Activated T-helper 9 cell treated with anti-CD3 and anti-CD28 coated beads, Interleukin-2, amount 50 U/mL, for 16 hours (primary cell): ENCODE measurements at places on chromosomes 2 and 18.

DNA sequence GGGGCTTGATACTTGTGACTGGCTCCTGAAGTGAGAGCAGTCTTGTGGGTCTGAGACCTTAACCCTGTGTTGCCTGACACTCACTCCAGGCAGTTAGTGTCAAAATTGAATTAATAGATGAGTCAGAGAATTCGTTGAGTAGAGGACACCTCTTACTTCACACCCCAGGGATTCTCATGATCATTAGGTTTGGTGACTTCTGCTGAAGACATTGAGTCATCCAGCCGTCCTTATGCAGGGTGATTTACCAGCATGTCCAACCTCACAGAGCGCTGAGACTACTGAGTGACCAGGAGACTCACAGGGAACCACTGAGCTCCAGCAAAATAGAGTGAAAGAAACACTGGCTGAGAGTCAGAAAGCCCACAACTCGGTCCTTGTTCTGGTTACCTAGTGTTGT is 36.0 kb upstream of the EVA1A start:
- DNase-seq = no peak

- DNase-seq = no peak
These were observed 608.1 kb upstream of the REG3G start for GRCh38 chr2:78417355-78417754.

- no peak for DNase-seq
These were observed 6.2 kb downstream of the PAIP2B start for GRCh38 chr2:71220743-71221142.

GRCh38 chr2:169330555-169331198 is 31.7 kb downstream of the LRP2 start:
- DNase-seq = no peak

DNA sequence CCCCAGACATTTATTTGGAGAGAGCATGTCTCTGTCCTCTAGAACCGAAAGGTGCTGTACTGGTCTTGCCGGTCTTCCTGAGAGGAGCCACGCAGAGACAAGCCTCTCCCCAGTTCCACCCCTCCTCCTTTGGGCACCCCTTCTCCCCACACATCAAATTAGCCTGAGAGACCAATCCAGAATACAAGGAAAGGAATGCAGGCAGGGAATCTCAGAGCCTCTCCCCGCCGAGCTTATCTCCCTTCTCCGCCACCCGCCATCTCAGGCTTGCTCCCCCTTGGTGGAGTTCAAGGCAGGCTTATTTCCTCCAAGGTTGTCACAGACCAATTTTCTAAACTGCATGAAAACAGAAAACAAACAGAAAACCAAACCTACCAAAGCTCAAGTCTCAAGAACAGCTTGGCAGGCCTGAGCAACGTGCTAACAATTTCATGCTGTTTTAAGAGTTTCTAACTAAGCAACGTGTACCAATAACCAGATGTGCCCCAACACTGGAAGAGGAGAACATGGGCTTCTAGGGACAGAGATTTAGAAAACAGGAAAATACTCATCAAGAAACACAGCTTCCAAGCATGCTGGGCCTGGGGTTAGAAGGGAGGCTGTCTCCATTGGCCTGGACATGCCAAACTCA is 124.5 kb upstream of the PKDCC start:
- no peak for DNase-seq

DNA sequence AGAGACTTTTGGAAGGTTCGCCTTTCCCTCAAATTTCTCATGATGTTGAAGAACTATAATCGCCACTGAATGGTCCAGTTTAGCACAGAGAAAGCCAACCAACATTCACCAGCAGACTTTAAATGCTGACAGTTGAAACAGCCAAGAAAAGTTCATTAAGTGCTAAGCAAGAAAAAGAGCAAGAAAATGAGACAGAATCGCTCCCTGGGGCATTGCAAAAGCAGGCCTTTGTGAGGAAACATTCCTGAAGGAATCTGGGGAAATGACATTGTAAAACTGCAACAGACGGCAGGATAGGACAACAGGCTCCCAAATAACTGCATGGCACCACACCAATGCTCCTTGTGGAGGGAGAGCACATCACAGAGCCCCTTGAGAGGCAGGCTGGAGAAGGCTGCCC is 269.3 kb upstream of the ID2 start:
- no peak for DNase-seq

DNA sequence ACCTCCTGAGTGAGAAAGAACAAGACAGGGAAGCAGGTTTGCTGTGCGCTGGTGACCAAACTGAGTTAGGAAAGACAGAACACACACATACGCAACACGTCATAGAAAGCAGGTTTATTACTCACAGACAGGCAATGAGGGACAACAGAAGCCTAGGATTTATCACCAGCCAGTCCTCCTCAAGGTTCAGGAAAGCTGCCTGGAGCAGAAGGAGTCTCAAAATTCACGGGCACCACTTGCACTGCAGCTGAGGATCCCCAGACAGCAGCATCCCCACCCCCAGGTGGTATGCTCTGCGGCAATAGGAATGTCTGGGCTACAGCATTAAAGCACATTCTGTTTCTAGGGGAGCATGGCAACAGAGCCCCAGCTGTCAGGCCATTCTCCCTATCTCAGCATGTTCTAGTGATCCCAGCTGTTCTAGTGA is 284.4 kb upstream of the RGPD4 start:
- no peak for DNase-seq

- DNase-seq = no peak
These were observed 1.1 kb upstream of the DPP4 start for GRCh38 chr2:162074928-162075688.

DNA sequence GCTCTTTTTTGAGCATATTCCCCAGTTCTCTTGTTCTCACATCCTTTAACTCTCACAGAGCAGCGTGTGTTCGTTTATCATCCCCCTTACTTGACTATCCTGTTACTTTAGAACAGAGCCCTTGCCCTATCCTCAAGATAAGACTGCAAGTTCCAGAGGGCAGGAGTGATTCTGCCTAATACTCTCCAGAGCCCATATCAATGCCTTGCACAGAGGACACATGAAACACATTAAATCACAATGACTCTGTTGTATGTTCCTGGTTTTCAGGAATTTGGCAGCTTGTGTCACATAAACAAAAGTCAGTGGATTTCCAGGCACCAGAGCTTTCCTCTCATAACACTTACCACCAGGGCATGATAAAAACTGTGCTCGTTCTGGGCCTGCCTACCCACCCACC is 156.7 kb downstream of the RNF144A start:
- DNase-seq = no peak

DNA sequence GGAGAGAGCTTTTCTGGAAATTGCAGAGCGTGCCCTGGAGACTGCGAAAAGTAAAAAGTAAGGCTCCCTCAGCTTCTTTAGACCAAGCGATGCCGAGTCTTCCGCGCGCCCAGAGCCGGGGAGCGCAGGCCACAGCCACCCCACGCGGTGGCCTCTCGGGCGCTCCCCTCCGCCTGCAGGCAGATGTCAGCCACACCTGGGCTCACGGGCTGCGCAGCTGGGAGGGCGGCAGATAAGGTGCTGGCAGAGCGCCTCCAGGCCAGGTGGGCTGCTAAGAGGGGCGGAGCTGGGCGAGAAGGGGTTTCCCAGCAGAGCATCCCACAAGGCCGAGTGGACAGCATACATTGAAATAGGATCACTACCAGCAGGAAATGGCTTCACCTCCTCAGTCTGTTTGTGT is 81.7 kb downstream of the ARHGEF4 start:
- DNase-seq = no peak

DNA sequence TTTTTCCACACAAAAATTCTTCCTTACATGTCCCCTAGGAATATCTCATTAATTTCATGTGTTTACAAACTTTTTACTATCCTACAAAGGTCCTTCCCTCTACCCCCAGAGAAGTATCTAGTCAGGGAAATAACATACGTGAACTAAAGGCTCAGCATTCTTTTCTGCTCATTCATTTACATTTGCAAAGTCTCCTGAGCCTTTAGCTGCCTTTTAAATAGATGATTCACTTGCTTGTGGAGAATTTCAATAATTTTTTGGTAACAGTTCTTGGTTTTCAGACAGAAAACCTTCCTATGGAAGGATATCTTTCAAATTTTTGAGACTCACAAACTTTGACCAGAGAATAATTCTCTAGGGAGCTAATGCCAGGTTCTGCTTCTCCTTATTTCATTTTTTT is 81.5 kb upstream of the RMDN2 start:
- no peak for DNase-seq

- no peak for DNase-seq
These were observed 98.3 kb downstream of the MEIS1 start for GRCh38 chr2:66532972-66533868.

DNA sequence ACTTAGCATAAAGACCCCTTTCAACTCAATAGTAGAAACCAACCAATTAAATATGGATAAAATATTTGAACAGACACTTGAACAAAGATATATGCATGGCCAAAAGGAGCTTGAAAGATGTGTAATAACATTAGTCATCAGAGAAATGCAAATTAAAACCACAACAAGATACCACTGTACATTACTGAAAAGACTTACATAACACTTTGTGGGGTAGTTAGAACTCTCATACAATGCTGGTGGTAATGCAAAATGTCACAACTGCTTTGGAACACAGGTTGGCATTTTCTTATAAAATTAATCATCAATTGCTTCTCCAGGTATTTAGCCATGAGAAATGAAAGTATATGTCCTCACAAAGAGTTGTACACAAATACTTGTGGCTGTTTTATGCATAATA is 60.7 kb downstream of the TTC27 start:
- no peak for DNase-seq

DNA sequence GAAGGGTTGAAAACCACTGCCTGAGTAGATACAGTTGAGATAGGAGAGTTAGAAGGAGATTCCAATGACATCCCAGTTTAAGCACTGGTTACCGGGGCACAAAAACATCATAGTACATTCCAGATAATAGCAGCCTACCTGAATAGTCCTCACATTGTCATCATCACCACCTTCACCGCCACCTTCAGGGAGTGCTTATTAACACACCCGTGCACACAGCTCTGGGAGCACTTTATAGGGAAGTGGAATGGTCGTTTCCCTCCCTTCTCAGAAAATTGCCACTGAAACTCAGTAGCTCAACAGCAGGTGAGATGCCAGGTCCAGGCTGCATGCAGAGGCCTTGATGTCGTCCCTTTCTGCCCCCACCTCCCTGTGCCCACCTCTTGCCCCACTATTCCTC is 8.2 kb downstream of the SERPINB7 start:
- no peak for DNase-seq

GRCh38 chr18:77210249-77210648 is 39.4 kb upstream of the GALR1 start:
- no peak for DNase-seq

DNA sequence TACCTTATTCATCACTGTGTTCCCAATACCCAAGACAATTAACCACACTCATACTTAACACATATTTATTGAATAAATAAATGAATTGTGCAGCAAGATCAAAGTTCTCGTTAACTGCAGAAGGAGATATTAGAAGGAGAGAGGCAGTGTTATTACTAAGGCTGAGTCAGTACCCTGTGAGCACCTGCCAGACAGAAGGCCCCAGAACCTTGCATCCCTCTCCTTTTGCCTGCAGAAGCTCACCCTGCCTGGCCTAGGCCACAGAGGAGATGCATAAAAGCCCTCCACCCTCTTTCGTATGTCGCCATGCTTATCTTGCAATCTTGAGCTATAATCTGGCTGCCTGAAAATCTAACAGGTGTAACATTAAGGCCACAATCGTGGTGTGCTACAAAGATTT is 20.5 kb upstream of the RNF149 start:
- no peak for DNase-seq

GRCh38 chr2:49621016-49621415 is 466.7 kb upstream of the FSHR start:
- no peak for DNase-seq

GRCh38 chr2:30706534-30707303 is 100.5 kb downstream of the CAPN13 start:
- DNase-seq = peak; percentile 58

GRCh38 chr2:223735659-223736244 is 101.6 kb downstream of the AP1S3 start:
- DNase-seq = no peak

DNA sequence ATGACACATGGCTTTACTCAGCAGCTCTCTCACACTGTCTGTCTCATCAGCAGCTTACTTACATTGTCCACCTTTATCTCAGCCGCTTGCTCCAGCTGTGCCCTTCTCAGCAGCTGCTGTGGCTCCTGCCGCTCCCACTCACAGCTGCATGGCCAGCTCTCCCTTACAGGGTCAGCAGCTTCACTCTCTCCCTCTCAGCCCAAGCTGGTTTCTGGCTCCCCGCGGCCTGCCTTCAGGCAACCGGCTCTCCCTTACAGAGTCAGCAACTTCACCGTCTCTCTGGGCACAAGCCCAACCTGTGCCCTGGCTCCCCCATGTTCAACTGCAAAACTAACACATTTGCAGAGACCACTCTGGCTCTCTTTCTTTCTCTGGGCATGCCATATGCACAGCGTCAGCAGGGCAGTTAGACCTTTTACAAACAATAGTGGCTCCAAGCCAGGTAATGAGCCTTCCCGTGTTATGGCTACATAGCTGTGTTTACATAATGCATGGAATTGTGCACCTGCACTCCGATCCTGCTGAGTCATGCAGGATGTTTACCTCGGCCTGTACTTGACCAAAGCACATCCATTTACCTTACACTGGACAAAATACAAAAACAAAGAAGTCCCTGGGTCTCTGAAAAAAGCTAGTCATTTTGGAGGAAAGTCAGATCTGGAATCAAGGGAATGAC is 167.3 kb downstream of the DOK6 start:
- no peak for DNase-seq

DNA sequence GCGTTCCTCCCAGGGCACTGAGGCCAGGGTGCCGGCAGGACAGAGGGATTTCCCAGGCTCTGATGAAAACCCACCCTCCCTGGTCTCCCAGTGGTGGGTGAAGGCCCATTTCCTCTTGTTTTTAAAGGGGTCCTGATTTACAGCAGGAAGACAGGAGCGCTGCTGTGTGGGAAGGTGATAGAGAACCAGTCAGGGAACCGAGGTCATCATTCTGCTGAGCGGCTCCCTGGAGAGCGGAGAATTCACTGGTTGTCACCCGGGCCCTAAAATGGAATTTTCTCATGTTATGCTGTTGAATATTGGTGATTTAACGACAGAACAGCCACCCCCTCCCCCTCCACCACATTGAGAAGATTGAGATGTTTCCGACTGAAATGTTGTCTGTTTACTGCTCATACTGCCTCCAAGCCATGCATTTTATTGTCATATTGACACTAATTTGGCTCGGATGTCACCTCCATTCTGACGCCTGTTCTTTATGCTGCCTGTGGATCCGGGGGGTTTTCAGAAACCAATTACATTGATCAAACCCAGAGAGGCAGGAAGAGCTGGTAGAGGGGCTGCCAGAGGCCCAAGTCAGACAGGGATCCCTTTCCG is 225.2 kb downstream of the GLI2 start:
- no peak for DNase-seq

GRCh38 chr18:36568487-36568886 is 260.3 kb downstream of the TPGS2 start:
- DNase-seq = no peak

DNA sequence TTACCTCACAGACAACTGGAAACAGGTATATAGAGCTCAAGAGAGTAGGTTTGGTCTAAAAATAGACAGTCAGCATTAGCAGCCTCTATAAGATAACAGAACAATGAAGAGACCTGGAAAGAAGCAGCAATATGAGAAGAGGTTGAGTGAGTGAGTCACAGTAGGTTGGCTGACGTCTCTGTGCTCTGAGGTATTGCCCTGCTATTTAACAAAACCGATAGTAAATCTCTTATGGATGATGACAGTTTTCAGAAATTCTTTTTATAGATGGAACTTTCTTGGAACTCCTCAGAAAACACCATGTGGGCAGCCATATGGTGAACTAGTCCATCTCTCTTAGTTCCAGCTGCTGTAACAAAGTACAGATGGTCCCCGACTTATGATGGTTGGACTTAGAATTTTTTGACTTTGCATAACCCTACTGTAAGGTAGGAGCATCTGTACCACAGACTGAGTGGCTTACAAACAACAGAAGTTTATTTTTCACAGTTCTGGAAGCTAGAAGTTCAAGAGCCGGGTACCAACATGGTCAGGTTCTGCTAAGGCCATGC is 123.5 kb downstream of the MBD2 start:
- DNase-seq = no peak
